ENCODE measurements at places on chromosomes 1 and 21. TPM values are rescaled to one million over a fixed set of nuclear protein-coding genes. Genes with fewer than 3 reads are reported as not detected.

The KCNE1 gene
- total RNA-seq: 0.19 TPM

- no peaks in the 10 kb centered on the region for H3K36me3 ChIP-seq
- no peak overlapping the region for H3K4me3 ChIP-seq
- no peaks in the 10 kb centered on the region for H3K27me3 ChIP-seq
- DNase-seq: no peak
- no peaks in the 10 kb centered on the region for H3K4me1 ChIP-seq
Measured at GRCh38 chr1:200415789-200416593, 6.2 kb upstream of the ZNF281 start.

DNA sequence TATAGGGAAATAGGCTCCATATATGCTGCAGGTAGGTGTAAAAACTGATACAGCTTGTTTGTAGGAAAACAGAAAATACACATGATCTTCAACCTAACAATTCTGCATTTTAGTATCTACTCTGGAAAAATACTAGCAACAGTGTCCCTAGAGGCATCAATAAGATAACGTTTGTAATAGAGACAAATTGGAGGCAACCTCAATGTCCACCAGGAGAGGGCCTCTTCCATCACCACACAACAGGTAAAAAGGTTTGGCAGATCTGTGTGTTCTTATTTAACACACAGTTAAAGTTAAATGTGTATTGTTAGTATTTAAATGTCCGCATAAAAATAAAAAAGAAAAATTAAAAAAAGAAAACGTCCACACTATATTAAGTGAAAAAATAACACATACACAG is 5.4 kb downstream of the EIF2D start:
- no peaks in the 10 kb centered on the region for H3K27me3 ChIP-seq
- H3K4me1 ChIP-seq: peaks cover 10% of the 10 kb centered on the region
- no peak overlapping the region for H3K27ac ChIP-seq
- DNase-seq: no peak
- H3K4me3 ChIP-seq: no peak overlapping the region

The CD1E gene
- not detected for total RNA-seq

The IGSF3 gene
- 0.05 TPM for total RNA-seq

The C1orf185 gene
- not detected for total RNA-seq

The MRPS21 gene
- total RNA-seq: 70.7 TPM

DNA sequence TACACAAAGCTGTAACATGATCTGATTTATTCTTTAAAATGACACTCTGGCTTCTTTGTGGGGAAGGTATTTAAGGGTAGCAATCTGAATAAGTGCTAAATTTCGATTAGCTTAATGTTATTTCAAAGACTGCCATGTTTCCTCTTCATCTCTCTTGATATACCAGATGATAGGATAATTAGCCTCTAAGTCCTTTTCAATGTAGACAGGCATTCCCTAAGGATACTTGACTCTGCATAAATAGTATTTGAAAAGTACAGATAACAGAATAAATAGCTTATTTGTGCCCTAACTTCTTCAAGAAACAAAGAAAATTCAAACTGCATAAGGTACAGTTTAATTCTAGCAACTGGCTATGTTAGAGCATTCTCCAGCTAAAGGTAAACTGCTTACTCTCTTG is 46.2 kb downstream of the ARHGAP29 start:
- no peak overlapping the region for H3K27ac ChIP-seq
- no peaks in the 10 kb centered on the region for H3K4me1 ChIP-seq
- no peak overlapping the region for H3K4me3 ChIP-seq

DNA sequence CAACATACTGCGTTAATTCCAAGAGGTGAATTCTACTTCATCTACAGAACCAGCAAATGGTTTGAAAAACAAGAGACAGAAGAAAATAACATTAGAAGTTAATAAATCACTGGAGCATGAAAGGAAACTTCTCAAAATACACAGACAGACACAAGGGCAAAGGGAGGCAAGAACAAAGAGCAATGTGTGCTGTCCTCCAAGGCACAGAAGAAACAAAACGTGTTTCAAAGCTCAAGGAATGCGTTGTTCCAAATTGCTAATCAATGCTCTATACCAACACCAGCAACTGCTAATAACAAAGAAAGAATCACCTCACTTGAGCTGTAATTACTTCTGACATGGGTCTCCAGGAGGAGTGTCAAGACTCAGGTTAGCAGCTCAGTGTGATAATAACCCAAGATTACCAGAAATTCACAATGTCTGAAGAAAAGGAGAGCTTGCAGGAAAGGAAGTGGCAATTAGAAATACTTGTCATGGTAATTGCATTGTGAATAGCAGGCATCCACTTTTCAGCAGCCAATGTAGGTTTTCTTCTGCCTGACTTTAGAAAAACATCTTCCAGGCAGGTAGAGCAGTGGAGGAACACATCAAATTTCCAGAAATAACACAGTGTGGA is 175.4 kb downstream of the SEC16B start:
- DNase-seq: no peak
- no peaks in the 10 kb centered on the region for H3K4me1 ChIP-seq
- H3K36me3 ChIP-seq: no peaks in the 10 kb centered on the region
- no peaks in the 10 kb centered on the region for H3K27me3 ChIP-seq
- no peak overlapping the region for H3K4me3 ChIP-seq

- H3K4me1 ChIP-seq: no peaks in the 10 kb centered on the region
- no peak overlapping the region for H3K4me3 ChIP-seq
- H3K27me3 ChIP-seq: no peaks in the 10 kb centered on the region
- H3K36me3 ChIP-seq: no peaks in the 10 kb centered on the region
- no peak for DNase-seq
- no peak overlapping the region for H3K27ac ChIP-seq
Measured at GRCh38 chr1:210684466-210685294, 356.0 kb downstream of the HHAT start.

DNA sequence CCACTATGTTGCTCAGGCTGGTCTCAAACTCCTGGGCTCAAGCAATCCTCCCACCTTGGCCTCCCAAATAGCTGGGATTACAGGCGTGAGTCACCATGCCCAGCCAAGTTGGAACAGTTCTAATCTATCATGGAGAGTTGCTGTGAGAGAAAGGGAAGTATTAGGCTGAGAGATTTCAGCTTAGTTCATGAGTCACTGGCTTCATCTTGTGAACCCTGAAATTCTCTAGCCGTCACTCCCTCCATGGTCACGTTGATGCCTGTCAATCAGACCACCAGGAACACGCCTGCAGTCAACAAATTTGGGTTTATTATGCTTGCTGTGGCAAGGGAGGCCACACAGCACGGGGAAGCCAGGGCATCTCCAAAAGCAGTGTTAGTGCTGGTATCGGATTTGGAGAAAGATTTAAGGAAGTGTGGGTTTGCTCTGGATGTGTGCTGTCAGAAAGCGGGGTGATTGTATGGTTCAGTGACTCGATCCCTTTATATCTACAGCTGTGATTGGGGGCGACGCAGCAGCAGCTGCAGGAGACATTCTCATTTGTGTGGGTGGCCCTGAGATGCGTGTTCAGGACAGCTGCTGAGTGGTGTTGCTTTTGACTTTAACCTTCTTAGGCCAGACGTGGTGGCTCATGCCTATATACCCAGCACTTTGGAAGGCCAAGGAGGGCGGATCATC is 18.7 kb downstream of the UQCRHL start:
- peaks cover 3% of the 10 kb centered on the region for H3K4me1 ChIP-seq
- no peak overlapping the region for H3K4me3 ChIP-seq

The YOD1 gene
- 11.5 TPM for total RNA-seq

Data from naive thymus-derived CD8-positive, alpha-beta T cell (primary cell).